Epithelial cell of proximal tubule (primary cell): ENCODE measurements at places on chromosomes 6 and 20.

- no peak for DNase-seq
Measured at GRCh38 chr20:32329817-32330554, 28.1 kb upstream of the ASXL1 start.

GRCh38 chr6:37171201-37171969 lies 1.4 kb downstream of the PIM1 start:
- DNase-seq, result no peak

DNA sequence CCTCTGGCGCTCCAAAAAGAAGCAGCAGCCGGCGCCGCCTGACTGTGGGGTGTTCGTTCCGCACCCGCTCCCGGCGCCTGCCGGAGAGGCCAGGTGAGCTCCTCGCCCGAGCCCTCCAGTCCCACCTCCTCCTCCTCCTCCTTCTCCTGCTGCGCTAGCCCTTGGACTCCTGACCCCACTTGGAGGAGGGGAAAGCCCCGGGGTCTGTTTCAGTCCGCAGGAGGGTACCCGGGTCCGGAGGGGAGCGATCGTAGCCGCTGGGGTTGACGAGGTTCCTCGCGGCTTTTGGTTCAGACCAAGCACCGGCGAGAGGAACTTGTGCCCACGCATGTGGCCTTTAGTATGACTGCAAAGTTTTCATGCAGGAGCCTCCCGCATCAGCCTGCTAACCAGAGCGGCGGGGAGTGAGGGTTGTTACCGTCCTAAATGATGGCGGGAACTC lies 493 bp downstream of the CRYBG1 start:
- no peak for DNase-seq

GRCh38 chr6:21942897-21943296 lies 349.3 kb downstream of the SOX4 start:
- no peak for DNase-seq

DNA sequence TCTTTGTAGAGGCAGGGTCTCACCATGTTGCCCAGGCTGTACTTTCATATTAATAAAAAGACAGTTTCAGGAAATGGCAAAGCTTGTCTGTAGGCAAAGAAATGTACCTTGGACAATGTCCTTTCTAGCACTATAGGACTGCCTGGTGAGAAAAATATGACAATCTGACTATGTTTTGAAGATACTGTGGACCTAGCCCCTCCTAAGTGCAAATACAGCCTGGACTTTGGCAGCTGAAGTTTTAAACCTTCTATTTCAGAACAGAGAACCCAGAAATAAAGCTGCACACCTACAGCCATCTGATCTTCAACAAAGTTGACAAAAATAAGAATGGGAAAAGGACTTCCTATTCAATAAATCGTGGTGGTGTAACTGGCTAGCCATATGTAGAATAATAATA lies 18.9 kb upstream of the IL17A start:
- DNase-seq, result no peak

DNA sequence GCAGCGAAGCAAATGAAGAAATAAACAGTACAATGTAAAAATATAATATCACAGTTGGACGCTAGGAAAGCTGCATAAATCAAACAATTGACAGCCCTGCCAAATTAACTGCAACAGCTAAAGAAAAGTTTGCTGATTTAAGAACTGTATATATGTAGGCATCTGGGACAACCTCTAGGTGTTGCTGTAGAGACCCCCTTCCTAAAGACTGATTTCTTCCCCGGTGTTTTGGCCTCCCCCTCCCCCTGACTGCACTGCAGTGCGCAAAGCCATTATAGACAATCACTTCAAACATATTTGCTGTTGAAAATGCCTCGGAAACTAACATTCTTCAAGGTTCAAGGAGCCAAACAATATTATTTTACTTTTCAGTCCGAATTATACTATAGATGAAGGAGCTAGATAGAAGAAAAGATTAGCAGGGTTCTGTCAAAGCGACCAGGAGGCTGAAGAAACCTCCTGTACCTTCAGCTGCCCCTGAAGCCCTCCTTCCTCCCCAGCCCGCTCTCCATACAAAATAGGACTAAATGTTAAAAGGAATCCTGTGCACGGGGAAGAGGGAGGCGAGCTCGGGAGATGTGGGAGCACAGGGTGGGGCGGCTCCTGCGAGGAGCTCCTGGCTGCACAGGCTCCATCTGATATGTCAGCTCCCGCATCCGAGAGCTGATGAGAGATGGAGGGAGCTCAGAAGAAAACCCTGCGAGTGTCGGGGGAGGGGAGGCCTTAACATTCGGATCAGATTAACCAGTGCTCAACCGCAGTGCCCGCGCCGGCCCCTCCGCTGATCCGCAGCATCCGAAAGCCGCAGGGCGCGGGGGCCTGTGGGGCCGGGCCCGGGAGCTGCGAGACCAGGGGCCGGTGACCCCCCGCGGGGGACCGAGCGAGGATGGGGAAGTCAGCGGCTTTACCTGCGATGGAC lies 822 bp downstream of the ELOVL4 start:
- no peak for DNase-seq

- DNase-seq, result no peak
Measured at GRCh38 chr6:16441262-16441661, 202.9 kb downstream of the GMPR start.

GRCh38 chr6:160358225-160359119 lies 10.3 kb downstream of the SLC22A3 start:
- no peak for DNase-seq

- no peak for DNase-seq
Measured at GRCh38 chr6:142913511-142914047, 31.4 kb downstream of the HIVEP2 start.

GRCh38 chr20:19712721-19713260 lies 45.3 kb upstream of the RIN2 start:
- DNase-seq, result no peak

- DNase-seq, result no peak
Measured at GRCh38 chr6:96724641-96725040, 112.6 kb downstream of the GPR63 start.

GRCh38 chr20:41692479-41693135 lies 74.4 kb upstream of the CHD6 start:
- DNase-seq, result no peak

GRCh38 chr6:166862287-166862977 lies 93.9 kb downstream of the RNASET2 start:
- no peak for DNase-seq

- DNase-seq, result no peak
Measured at GRCh38 chr6:108751851-108752732, 96.1 kb upstream of the ARMC2 start.

- no peak for DNase-seq
Measured at GRCh38 chr6:56065408-56065807, 182.0 kb downstream of the COL21A1 start.

DNA sequence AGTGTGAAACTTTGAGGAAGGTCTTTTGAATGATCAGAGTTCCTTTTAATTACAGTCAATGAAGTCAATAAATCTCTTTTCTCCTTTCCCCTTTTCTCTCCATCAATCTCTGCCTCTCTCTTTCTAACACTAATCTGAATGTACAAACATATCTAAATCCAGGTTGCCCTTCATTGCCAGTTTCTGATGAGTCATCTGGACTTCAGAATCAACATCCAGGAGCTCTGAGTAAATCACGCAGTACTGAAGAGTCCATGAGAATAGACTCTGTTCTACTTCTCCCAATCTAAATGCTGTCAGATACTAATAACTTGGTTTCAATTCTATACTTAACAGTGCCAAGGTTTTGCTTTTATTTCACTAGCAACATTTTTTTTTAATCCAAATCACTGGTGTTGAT lies 238.7 kb upstream of the THEMIS start:
- DNase-seq, result peak; percentile 25

- no peak for DNase-seq
Measured at GRCh38 chr6:37625591-37626374, 71.9 kb downstream of the MDGA1 start.

GRCh38 chr6:69284176-69284730 lies 512.6 kb downstream of the LMBRD1 start:
- no peak for DNase-seq

DNA sequence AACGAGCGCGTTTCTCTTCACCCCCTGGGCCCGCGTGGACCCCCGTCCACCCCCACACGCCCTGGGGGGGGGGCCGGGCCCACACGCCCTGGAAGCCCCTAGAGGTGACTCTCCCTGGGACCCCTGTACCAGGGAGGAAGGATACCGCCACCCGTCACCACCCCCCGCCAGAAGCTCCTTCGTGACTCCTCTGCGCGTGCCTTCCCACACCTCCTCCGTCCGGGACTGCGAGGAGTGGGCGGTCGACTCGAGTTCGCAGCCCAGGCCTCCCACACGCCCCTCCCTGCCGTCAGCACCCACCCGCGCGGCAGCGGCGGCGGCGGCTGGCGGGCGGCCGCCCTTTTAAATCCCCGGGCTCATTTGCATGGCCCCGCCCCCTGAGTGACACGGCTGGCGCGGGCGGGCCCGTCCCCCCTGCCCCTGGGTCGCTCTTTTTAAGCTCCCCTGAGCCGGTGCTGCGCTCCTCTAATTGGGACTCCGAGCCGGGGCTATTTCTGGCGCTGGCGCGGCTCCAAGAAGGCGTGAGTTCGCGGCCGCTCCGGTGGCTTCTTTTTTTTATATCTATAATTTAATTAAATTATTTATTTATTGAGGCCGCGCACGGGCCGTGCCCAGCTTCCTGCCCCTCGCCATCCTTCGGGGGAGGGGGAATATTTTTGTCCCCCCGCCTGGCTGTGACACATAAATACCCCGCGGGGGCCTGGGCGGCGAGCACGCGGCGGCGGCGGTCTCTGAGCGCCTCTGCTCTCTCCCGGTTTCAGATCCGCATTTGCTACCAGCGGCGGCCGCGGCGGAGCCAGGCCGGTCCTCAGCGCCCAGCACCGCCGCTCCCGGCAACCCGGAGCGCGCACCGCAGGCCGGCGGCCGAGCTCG lies at the start of gene HMGA1:
Gene HMGA1 (plus strand): TSS at position 431 of the 873 bp plus-strand sequence. CDS start 3,908 bp downstream, outside the sequence.
- DNase-seq, result no peak

DNA sequence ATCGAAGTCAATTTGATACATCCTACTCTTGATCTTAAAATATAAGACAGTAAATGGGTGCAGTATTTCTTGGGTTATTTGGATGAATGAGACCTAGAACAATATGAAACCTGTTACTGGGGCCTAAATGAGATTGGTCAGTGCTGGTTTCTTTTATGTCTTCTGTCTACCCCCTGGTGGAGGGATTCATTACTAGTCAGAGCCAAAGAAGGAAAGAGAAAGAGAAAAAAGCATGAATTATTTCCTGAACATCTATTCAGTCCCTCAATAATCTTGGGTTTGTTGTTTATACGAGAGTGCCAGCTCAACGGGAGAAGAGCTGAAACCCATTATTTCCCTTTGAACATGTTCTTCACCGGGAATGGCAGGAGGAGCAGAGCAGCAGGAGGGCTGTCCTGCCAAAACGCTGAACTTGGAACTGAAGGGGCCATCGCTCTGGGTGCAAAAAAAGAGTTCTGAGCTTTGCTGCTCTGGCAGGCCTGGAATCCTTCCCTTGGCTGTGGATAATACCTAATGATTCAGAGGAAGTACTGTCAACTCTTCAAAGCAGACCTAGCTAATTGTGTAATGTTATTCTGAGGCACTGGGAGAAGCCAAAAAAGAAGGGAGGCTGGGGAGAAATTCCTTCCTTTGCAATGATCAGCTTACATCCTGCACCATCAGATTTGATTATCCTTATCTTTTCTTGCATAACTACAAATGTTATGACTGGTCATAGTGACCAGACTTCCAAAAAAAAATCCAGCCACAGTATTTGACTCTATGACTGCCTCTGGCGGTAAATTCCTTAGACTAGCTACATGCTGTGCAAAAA lies 72.0 kb downstream of the BLOC1S5 start:
- no peak for DNase-seq

GRCh38 chr20:40777653-40778052 lies 88.6 kb upstream of the MAFB start:
- DNase-seq, result no peak

DNA sequence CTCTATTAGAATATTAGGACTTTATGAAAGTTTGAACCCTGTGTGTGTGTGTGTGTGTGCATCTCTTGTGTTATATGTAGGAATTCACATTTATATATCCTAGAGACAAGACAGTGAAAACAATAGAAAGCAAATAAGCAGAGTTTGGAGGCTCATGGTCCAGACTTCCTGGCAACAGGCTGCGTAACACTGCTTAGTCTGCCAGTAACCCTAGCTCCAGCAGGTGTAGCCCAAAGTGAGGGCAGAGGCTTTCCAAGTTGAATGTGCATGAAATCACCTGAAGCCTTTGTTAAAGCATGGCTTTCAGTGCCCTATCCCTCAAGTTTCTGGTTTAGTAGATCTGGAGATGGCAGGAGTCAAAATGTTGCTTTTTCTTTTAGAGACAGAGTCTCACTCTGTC lies 569.9 kb downstream of the KIF16B start:
- no peak for DNase-seq

DNA sequence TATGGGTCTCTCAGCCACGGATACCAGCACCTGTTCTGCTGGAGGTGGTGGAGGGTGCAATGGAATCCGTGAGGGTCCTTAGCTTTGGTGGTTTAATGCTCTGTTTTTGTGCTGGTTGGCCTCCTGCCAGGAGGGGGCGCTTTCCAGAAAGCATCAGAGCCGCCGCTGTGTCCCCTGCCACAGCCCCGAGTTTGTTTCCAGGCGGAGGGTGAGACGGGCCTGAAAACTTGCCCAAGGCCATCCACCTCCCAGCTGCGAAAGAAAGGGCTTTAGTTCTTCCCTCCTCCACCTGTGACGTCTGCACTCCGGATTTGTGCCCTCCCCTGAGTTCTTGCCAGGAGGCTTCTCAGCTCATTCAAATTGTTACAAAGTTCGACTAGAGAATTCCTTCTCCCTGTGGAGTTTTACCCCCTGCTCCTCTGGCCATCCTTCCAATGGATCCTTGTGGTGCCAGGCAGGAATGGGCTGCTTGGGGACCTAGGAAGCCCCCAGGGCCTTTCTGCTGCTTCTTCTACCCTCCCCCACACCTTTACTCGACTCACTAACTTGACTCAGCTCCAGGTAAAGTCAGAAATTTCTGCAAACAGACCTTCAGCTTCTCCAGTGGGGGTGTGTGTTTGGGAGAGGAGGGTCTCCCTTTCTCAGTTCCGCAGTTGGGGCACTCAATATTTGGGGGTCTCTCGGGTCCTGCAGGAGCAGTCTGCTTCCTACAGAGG lies 873.7 kb downstream of the KIF16B start:
- DNase-seq, result no peak

DNA sequence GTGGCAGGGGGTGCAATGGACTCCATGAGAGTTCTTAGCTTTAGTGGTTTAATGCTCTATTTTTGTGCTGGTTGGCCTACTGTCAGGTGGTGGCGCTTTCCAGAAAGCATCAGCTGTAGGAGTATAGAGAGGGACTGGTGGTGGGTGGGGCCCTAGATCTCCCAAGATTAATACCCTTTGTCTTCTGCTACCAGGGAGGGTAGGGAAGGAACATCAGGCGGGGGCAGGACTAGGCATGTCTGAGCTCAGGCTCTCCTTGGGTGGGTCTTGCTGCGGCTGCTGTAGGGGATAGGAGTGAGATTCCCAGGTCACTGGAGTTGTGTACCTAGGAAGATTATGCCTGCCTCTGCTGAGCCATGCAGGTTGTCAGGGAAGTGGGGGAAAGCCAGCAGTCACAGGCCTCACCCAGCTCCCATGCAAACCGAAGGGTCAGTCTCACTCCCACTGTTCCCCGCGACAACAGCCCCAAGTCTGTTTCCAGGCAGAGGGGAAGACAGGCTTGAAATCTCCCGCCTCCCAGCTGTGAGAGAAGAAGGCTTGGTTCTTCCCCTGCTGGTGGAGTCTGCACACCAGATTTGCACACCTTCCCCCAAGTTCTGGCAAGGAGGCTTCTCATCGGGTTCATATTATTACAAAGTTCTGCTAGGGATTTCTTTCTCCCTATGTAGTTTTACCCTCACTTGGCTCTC lies 46.7 kb upstream of the PKIB start:
- no peak for DNase-seq

- no peak for DNase-seq
Measured at GRCh38 chr6:143528164-143528811, 16.8 kb upstream of the FUCA2 start.
